ENCODE measurements at places on chromosomes 6 and 20. TPM values are rescaled to one million over a fixed set of nuclear protein-coding genes. Genes with fewer than 3 reads are reported as not detected.

Gene TRPC4AP
- 56.5 TPM for polyA plus RNA-seq

Gene ITPA
- 43.9 TPM for polyA plus RNA-seq

Gene TRAPPC3L
- 0.15 TPM for polyA plus RNA-seq

Gene SERPINB6
- polyA plus RNA-seq: 84.2 TPM

All from muscle of leg (tissue), 16 donors.